ENCODE measurements at places on chromosomes 3 and 15. TPM values are rescaled to one million over a fixed set of nuclear protein-coding genes. Genes with fewer than 3 reads are reported as not detected.

The OIP5 gene
- 1.4 TPM for total RNA-seq

The HRG gene
- not detected for total RNA-seq

The C3orf49 gene
- total RNA-seq = not detected

The CLPX gene
- total RNA-seq = 40.1 TPM

The PP2D1 gene
- not detected for total RNA-seq
